ENCODE measurements at places on chromosomes 4 and X.

- no peak for DNase-seq
Observed at GRCh38 chr4:169243825-169244609, 26.7 kb downstream of the SH3RF1 start.

DNA sequence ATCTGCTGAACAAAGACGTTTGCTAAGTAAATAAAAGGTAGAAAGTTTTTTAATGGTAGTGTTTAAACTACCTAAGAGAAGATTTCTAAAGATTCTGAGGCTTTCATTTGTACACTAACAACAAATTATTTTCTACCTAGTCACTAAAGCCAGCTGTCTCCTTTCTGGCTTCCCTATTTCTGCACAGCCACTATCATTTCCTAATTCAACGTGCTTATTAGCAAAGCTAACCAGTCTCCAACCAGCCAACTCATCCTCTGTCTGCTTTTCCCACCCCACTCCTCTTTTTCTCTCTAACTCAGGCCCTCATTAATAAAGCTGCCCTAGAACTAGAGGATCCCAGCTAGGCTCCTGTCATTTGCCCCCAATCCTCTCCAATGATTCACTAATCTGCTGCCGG is 118.2 kb downstream of the ZNF827 start:
- DNase-seq: no peak

- DNase-seq: no peak
Observed at GRCh38 chrX:15269120-15269519, 763 bp downstream of the ASB9 start.

DNA sequence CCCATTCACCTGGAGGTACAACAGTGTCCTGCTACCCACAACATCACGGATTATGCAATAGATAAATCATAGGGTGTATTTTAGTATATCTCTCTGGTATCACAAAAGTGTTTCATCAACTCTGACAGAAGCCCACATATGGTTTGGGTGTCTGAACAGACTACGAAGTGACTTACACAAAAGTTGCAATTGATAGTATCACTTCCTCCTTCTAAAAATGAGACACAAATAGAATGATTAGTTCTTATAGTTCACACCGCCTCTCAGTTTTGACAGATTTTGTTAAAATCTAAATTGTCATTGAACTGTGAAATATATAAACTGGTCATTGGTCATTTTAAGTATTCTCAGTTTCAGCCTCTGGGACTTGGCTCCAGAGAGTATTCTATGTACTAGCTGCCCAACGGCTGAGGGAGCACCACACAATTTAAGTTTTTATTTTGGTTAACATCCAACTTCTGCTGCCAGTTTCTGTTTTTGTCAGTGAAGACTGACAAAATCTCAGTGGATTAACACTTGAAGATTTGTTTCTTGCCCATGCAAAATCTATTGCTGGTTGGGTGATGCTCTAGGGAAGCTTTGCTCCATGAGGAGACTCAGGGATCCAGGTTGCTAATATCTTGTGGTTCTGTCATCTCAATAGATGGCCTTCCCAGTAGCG is 113.8 kb upstream of the PUDP start:
- no peak for DNase-seq

GRCh38 chrX:113804291-113804690 is 779.6 kb upstream of the HTR2C start:
- no peak for DNase-seq

DNA sequence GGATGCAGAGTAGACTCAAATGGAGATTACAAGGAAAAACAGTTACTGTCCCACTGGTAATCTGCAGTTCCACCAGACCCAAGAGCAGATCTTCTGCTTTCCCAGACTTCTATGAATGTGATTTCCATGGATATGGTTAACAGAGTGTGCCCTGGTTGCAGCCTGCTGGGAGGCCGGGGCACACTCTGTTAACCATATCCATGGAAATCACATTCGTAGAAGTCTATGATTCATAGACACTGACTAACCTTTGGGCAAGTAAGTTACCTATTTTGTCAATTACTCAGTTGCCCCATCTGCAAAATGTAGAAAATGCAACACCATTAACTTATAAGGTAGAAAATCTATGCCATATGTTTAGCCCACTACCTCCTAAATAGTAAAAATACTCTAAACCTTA is 443.1 kb upstream of the PITX2 start:
- no peak for DNase-seq

GRCh38 chr4:137523329-137523728 is 9.0 kb downstream of the PCDH18 start:
- no peak for DNase-seq

GRCh38 chr4:1783015-1783414 is 10.1 kb upstream of the FGFR3 start:
- no peak for DNase-seq

DNA sequence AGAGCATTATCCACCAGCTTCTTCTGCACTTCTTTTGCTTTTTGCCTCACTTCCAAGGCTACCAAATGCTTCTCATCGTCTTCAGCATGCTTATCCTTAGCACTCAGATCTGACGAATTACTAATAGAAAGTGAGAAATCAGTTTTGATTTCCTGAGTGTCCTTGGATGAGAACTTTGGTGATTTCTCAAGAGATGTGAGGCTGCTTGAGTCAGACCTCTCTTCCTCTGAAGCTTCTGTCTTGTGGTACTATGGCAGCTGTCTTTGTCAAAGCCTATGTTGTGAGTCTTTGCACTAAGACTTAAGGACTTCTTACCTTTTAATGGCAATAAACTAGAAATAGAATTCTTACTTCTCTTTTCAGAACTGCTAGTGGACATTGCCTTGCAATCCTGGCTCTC is 169.9 kb downstream of the CPE start:
- no peak for DNase-seq

GRCh38 chrX:16807548-16807947 is 21.3 kb downstream of the TXLNG start:
- DNase-seq: no peak

- DNase-seq: peak; percentile 58
Observed at GRCh38 chr4:48175328-48175727, 41.3 kb upstream of the TXK start.

DNA sequence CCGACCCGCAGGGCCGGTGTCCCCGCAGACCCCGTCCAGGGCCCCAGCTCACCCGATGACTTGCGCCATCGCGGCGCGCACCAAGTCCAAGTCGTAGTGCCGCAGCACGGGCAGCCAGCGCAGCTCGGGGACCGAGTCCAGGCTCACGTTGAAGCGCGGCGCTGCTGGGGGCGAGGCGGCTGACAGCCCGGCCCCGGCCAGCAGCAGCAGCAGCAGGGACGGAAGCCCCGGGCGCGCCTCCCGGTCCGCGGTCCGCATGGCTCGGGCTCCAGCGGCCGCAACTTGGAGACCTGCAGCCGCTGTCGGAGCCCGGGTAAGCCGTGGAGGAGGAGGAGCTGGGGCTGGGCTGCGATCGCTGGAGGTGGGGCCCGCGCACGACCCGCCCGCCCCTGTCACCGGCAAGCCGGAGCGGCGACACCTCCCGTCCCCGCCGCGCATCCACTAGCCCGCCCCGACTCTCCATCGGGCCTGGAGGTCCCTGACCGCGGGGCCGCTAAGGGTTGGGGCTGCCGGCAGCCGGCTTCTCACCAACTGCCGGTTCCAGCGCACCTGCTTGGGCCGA is at the start of gene NAAA:
TSS of gene NAAA (minus strand) at position 322 of the 562 bp plus-strand sequence. CDS start at position 258, 64 bp downstream.
- no peak for DNase-seq

DNA sequence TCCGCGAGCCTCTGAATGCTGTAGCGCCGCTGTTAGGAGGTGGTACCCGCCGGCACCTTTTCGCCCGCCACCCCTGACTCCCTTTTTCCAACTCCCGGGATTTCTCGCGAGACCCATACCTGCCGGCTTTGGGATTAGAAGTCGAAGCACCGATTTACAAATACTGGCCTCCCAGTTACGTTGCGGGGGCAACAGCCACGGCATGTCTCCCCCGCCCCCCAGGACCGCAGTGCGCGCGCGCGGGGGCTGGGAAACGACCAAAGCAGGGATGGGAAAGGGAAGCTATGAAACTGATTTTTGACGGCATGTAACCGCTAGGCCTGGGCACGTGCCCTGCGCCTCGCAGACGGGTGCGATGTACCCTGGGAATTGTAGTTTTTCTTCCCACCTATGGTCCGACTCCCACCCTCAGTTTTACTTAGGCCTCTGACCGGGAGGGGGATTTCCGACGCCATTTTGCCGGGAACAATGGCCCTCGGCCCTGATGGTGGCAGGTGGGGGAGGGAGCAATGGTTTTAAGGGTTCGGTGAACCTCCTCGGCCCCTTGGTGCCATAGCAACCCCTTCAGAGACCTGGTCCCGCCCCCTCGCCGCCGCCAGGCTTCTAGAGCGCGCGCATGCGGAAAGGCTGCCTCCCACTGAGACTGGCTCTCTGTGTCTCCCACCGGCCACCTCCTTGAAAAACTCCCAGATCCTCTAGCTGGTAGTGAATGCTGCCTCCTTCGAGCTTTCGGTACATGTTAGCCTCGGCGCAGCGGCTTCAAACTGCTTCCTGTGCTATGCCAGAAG is 772 bp upstream of the WNK3 start:
- DNase-seq: peak; percentile 54

DNA sequence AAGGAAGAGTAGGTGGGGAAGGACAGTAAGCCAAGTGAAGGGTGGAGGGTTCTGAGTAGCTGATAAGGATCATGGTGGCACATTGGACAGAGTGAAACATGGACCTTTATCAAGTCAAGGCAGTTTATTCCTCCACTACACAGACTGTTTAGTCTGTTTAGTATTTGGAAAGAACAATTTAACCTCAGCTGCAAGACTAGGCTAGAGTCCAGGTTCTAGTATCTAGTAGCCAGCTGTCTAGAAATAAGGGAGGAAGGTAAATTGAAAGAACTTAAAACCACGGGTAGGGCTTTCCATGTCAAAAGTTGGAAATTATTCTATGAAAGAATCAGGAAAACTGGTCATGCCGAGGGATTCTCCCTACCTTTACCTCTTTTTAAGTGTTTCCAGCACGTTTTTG is 140.1 kb upstream of the MED14 start:
- DNase-seq: no peak

- peak; percentile 47 for DNase-seq
Observed at GRCh38 chrX:129188231-129188630, 335.1 kb downstream of the SMARCA1 start.

DNA sequence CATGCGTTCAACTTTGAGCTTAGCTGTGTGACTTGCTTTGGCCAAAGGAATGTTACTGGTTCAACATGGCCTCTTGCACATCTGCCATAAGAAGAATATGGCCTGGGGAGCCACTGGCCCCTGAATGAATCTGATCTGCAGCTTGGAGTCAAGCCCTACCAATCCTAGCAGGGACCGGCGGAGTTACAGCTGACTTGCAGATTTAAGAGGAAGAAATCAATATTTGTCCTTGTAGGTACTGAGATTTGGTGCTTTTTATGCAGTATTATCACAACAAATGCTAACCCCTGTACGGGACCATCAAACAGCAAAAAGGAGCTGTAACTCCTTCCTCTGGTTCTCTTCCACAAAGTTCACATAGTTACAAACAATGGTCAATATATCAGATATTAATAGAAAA is 252.0 kb downstream of the LDB2 start:
- no peak for DNase-seq

- DNase-seq: peak; percentile 11
Observed at GRCh38 chr4:171186700-171187099, 626.5 kb upstream of the GALNTL6 start.

DNA sequence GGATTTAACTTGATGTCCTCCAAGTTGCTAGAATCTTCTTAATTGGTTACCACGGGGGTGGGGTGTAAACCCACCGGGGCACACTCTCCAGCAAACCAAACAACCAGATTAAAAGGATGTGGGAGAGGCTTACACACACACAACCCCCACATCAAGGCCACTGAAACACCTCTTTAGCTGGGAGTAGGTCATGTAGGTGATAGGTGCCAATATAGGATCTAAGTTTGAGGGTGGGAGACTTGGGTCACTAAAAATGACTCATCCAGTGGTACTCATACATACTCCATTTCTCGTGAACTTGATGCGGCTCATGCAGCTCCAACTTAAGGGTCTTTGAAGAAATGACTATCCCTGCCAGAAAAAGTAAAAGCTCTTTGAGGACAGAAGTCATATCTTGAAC is 20.5 kb upstream of the CD40LG start:
- no peak for DNase-seq

DNA sequence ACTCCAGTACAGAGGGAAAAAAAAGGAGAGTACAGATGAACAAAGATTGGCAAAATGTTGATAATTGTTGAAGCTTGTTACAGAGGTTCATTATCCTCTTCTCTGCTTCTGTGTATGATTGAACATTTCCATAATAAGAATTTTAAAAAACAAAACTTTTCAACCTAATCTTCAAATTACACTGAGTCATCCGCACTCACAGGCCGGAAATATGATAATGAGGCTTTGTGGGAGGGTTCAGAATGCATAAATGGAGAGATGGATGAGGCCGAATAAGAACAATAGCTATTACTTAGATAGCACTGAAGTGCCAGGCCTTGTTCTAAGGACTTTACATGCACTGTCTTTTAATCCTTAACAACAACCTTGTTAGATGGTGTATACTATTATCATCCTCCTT is 4.6 kb upstream of the ERCC6L start:
- DNase-seq: no peak

DNA sequence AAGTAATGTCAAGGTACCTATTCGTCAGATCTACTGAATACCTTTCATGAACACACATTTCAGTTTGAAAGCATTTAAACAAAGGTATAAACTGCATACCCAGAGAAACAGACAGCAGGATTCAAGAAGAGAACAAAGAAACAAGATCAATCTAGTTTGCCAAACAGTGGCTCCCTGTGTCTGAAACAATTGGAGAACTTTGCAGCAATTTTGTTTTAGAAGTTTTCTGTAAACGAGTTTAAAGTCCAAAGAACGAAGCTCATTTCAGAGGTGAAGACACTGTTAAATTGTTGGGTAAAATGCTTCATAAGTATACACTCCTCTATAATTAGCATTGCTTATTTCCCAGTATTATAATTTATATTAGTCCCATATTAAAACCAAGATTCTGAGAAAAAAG is 21.4 kb upstream of the NSUN7 start:
- DNase-seq: no peak

DNA sequence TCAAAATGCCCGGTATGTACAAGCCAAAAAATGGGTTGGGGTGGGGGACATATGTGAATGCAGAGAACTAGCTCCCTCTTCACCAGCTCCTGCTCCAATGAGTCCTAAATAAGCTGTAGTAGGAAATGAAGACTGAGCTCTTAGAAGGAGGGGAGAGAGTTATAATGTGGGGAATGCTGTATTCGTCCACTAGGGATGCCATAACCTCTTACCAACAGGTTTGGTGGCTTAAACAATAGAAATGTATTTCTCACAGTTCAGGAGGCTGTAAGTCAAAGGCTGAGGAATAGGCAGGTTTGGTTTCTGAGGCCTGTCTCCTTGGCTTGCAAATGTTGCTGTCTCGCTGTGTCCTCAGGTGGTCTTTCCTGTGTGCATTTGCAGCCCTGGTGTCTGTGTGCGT is 4.4 kb upstream of the INPP4B start:
- DNase-seq: no peak

DNA sequence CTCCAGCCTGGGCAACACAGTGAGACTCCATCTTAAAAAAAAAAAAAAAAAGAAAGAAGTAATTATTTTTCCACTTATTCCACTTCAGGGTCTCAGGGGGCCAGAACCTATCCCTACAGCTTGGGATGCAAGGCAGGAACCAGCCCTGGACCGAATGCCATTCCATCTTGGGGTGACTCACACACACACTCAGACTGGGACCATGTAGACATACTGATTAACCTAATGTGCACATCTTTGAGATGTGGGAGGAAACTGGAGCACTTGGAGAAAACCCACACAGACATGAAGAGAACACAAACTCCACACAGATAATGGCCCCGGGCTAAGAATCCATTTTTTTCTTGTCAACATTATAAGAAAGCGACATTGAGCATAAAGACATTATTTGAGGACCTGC is 132.5 kb downstream of the PTTG2 start:
- no peak for DNase-seq

GRCh38 chr4:10186228-10187214 is 69.9 kb upstream of the WDR1 start:
- DNase-seq: no peak

- no peak for DNase-seq
Observed at GRCh38 chr4:79563219-79563618, 155.2 kb upstream of the GK2 start.

All from iPS DF 6.9 (cell line).